ENCODE measurements at places on chromosomes 7 and 10.

DNA sequence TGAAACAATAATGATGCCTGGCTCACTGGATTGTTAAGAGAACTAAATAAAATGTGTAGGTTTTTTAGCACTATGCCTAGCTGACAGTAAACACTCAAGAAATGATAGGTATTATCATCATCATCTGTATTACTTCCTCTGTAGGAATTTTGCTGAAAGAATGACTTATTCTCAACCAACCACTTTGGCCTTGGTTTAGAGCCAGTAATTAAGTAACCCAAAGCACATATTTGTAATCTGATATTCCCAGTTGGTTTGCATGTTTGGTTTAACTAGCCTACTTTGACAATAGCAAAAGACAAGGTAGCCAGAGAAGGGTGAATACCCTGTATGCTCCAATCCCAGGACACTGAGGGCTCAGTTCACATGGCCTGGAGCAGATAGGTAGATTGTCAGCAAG is 34.4 kb downstream of the BCAP29 start:
- no peak for DNase-seq

- DNase-seq, result no peak
Measured at GRCh38 chr7:127715901-127716300, 63.9 kb downstream of the SND1 start.

GRCh38 chr10:117555017-117555416 is 12.5 kb downstream of the EMX2 start:
- no peak for DNase-seq

GRCh38 chr7:149414745-149415390 is 46.0 kb downstream of the ZNF777 start:
- no peak for DNase-seq

GRCh38 chr7:107788662-107789061 is 14.4 kb downstream of the SLC26A3 start:
- DNase-seq, result no peak

- no peak for DNase-seq
Measured at GRCh38 chr7:87151729-87152111, 533 bp upstream of the DMTF1 start.

GRCh38 chr7:116809636-116810266 is 52.6 kb upstream of the CAPZA2 start:
- no peak for DNase-seq

DNA sequence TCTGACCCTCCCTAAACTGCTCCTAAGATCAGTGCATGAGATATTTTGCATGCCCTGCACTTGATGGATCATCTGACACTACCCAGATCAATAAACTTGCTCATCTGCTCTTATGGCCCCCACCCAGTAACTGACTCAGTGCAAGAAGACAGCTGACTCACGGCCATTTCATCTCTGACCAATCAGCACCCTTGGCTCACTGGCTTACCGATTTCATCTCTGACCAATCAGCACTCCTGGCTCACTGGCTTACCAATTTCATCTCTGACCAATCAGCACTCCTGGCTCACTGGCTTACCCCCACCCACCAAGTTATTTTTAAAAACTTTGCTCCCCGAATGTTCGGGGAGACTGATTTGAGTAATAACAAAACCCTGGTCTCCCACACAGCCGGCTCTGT is 37.2 kb upstream of the OPTN start:
- no peak for DNase-seq

DNA sequence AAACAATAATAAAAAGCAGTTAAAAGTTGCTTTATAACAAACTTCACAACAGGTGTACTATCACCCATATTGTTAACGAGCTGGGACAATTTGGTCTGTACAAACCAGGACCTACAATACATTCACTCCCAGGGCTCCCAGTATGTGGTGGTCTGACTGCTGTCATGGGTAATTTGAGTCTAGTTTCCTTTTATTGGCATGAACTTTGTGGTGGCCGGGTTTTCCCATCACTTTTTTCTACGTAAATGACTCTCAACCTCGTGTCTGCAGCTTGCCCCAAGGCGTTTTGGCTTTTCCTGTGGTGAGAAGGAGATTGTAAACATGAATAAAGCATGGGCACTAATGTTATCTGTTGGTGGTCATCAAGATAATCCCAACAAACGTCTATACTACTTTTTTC is 118.7 kb upstream of the CDK6 start:
- DNase-seq, result no peak

DNA sequence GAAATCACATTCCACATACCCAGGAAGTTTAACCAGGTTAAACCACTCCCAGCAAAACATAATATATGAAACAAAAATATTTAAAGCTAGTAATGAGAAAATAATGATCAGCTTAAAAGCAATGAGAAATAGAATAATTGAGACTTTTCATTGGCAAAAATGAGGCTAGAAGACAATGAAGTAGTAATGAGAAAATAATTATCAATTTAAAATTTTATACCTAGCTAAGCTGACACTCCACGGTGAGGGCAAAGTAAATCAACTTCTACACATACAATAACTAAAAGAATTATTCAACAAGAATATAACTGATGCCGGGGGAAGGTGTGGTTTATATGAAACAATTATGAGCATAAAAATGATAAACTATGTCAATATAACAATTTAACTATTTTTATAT is 82.2 kb upstream of the TES start:
- no peak for DNase-seq

Data from activated T-helper 1 cell treated with anti-CD3 and anti-CD28 coated beads, Interleukin-2, amount 50 U/mL, for 16 hours (primary cell).